ENCODE measurements at places on chromosomes 1 and 21.
A peak's percentile ranks its signal among the peaks of the same experiment; 100 is the strongest.

DNA sequence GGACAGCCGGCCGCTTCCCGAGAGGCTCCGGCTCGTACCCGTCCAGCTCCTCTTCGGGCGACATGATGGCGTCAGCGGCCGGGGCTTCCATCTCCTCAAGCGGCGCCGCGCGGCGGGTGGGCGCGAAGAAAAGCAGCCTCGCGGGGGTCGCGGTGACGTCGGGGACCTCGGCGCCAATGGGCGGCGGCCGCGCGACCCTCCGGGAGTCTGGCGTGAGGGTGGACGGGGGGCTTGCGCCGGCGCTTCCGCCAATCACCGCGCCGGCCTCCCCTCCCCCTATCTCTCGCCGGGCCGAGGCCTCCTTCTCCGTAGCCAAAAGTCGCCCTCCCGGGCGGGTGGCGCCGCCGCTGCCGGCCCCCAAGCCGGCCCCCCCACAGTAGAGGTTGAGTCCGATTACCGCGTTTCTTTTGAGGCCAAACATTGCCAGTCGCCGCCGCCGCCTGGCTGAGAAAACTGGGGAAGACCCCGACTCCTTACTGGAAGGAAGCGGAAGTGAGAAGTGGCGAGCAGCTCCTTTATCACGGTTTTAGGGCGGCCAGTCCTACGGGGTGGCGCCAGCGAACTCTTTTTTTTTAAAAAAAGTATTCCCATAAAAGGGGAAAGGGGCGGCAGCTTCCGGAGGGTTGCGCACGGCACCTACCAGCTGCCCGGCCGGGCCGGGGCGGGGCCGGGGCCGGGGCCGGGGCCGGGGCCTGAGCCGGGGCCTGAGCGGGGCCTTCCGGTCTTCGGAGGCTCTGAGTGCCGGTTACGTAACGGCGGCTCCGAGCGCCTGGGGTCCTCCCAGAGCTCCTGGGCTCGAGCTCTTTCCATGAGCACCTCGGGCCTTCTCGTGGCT lies at the start of gene MCL1:
Gene MCL1, minus strand, starts transcription at position 501 of the 835 bp plus-strand sequence. Its CDS starts 80 bp downstream, at position 421.
- peak; percentile 71 for DNase-seq

GRCh38 chr1:57987523-57987922 lies 559.0 kb downstream of the OMA1 start:
- DNase-seq, result no peak

DNA sequence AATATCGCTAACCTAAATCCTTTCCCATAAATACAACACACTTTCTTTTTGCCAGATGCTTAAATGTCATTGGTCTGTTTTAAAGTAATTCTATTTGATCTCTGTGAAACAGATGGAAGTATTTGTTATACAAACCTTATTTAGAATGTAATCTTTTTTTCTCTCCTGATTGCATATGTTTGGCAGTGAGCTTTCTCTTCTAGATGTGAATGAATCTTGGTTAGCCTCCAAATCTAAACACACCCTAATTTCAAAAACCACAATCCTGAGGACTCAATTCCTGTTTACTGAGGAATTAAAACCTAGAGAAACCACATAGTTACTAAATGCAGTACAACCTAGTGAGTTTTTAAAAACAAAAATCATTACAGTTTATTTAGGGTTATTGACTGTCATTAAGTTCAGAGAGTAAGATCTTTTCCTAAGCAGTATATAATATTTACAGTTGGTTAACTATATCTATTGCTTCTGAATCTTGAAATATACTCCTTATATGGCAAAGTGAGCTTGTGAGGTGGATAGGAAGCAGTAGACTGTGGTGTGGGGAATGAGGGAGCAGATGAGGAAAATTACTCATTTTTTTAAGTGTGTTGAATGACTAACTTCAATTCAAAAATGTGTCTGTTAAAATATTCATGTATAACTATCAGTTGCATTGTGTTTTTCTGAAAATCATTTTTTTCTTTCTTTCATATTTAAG lies 218.7 kb downstream of the FMN2 start:
- no peak for DNase-seq

GRCh38 chr1:183048087-183049085 lies 25.2 kb downstream of the LAMC1 start:
- DNase-seq, result no peak
